ENCODE measurements at places on chromosomes 7 and 10.
A peak's percentile ranks its signal among the peaks of the same experiment; 100 is the strongest.

GRCh38 chr10:117610321-117610720 is 67.8 kb downstream of the EMX2 start:
- no peak for DNase-seq

- no peak for DNase-seq
Observed at GRCh38 chr10:24914148-24914547, 38.3 kb downstream of the PRTFDC1 start.

GRCh38 chr7:156722043-156722826 is 81.7 kb downstream of the RNF32 start:
- DNase-seq: no peak

- no peak for DNase-seq
Observed at GRCh38 chr7:96182424-96183158, 139.3 kb downstream of the SLC25A13 start.

GRCh38 chr10:79552143-79552542 is 8.1 kb downstream of the SFTPA2 start:
- no peak for DNase-seq

GRCh38 chr10:86538547-86538946 is 17.0 kb upstream of the WAPL start:
- no peak for DNase-seq

DNA sequence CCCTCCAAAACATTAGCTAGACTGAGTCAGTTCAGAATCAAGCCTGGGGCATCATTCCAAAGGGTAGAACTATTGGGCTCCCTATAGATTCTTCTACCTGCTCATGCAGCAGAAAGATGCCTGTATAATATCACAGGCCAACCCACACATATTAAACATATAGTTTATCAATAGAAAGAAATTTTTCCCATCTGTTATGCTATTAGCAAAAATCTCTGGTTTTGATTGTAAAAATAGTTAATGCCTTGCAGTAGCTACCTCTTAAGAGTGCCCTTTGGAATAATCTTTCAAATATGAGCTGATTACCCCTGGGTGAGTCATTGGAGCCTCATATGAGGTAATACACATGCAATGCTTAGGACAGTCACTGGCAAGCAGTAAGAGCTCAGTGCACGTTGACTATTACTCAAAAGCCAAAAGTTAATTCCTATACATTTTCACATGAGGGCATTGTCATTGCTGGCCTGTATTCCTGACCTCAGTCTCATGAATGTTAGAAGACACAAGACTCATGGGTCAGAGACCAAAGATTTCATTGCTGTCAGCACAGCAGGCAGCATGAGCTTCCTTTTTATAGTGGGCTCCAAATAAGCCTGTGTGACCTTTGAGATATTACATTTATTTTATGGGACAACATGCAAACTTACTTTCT is 180.0 kb downstream of the FGFR2 start:
- peak; percentile 56 for DNase-seq

- no peak for DNase-seq
Observed at GRCh38 chr10:98208925-98209324, 59.1 kb downstream of the LOXL4 start.

GRCh38 chr7:159140170-159140910 is 4.3 kb downstream of the VIPR2 start:
- DNase-seq: no peak

DNA sequence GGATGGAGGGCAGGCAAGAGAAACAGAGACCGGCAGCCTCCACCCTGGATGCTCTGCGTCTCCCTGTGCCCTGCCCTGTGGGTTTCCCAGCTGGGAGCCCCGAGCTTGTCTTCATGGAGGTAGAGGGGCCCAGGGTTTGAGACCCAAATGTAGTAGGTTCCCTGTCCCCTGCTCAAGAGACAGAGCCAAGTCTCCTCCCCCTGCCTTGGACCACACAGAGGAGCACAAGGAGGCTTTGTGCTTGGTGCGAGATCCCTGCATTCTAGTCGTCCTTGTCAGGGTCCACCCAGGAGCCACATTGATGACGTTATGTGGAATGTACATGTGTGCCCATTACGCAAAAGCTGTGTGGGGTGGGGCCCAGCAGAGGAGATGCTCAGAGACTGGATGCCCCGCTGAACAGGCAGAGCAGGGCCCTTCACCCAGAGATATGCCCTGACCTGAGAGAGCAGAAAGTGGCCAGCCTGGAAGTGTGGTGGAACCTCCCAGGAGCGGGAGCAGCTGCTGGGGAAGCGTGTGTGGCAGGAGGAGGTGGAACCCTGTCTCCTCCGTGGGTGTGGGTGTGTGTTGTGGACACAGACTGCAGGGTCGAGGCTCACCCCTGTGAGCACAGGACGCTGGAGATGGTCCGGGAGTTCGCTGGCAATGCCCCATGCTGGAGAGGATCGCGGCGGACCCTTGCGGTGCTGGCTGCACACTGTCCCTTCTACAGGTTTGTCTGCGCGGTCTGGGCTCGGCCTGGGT is 39.3 kb downstream of the VWA2 start:
- peak; percentile 39 for DNase-seq
